ENCODE measurements at places on chromosomes 4 and X.

- no peak for DNase-seq
Observed at GRCh38 chrX:67622053-67622585, 78.3 kb downstream of the AR start.

- peak; percentile 64 for DNase-seq
Observed at GRCh38 chrX:74419864-74420195, 1.5 kb upstream of the SLC16A2 start.

DNA sequence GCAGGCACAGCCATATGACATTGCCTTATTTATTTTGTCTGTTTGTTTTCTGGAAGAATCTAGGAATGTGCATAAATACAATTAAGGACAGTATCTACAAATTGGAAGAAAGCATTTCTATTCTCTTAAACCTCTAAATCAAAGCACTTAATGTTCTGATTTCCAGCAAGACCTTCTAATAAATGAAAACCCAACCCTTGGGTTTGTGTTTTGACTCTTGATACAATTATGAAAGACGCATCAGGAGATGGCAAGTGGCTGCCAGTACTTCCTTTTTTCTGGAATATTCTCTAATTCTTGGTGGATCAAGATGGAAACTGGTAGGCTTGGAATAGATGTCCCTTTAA is 437 bp upstream of the CPE start:
- DNase-seq: no peak

GRCh38 chr4:40389986-40390385 is 54.9 kb downstream of the CHRNA9 start:
- no peak for DNase-seq

DNA sequence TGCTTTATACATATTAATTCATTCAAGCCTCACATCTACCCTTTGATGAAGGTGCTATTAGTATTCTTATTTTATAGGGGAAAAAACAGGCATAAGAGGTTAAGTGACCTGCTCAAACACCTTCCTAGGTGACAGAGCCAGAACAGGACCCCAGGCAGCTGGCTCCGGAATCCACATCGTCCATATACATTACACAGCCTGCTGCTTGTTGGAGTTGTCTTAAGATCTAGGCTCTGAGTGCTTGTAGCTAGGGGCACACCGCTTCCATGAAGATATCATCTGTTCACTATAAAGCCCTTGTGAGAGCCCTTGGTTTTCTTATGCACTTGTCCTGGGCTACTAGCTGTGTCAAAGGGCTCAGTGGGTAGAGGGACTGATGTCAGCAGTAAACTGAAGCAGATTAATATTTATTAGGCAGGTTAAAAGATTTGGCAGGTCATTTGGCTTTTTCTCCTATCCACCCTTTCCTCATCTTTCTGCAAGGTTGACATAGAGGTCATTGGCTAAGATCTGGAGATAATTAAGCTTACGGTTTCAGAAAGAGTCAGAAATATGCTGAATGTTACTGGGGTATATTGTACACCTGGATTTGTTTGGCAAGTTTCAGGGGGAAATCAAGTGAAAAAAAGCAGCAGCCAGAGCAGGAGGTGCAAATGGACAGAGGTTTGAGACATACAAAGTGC is 195.4 kb downstream of the SOWAHB start:
- no peak for DNase-seq

DNA sequence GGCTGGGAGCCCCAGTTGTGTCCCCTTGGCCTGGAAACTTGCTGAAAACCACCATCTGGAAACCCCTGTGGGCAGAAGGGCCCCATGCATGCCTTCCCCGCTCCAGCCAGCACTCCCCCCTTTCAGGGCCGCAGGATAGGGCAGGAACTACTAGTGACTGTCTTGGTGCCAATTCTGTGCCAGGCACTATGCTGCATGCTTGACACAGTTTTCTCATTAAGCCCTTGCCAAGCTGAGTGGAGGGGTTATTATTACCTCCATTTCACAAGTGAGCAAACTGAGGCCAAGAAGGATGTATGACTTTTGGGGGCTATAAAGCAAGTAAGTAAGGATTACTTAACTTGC is 73.6 kb upstream of the PJA1 start:
- DNase-seq: no peak
